ENCODE measurements at places on chromosomes 11 and 22. TPM values are rescaled to one million over a fixed set of nuclear protein-coding genes. Genes with fewer than 3 reads are reported as not detected.

The ROM1 gene
- total RNA-seq = 2.0 TPM

GRCh38 chr11:108734956-108735559, 70.2 kb downstream of the DDX10 start:
- H3K4me1 ChIP-seq = peaks cover 25% of the 10 kb centered on the region
- no peak for DNase-seq
- no peak overlapping the region for H3K27ac ChIP-seq
- no peaks in the 10 kb centered on the region for H3K27me3 ChIP-seq
- peaks cover 27% of the 10 kb centered on the region for H3K36me3 ChIP-seq

GRCh38 chr11:60970369-60970774, 1.1 kb upstream of the CD6 start:
- H3K27ac ChIP-seq = peak overlapping the region; percentile 47
- peak; percentile 87 for DNase-seq
- peaks cover 33% of the 10 kb centered on the region for H3K36me3 ChIP-seq
- peaks cover 9% of the 10 kb centered on the region for H3K27me3 ChIP-seq
- peaks cover 29% of the 10 kb centered on the region for H3K4me1 ChIP-seq

The CAVIN3 gene
- 1.2 TPM for total RNA-seq

DNA sequence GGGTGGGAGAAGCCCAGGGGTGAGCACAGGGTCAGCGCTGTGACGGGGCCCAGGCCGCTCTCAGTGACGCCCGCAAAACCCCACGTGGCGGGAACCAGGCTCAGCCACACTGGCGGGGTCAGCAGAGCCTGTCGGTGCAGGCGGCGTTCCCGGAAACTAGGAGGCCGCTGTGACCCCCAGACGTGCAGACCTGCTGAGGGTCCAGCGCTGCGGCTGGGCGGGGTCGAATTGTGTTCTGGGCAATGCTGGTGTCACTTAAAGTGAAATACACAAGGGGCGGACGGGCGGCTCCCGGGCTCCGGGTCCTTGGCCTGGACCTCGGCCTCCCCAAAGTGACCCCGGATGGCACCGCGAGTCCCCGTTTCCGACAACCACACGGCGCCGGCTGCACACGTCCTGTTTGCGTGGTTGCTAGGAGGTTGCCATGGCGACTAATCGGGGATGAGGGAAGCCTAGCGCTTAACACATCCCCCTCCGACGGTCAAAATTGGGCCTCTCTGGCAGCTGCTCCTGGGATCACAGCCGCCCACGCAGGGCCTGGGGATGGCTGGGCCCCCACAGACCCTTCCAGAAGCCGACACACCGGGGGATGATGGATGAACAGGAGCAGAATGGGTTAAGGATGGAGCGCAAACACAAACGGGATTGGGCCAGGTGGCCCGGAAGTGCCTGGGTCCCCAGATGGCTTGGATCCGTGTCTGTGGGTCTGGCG, 81.7 kb upstream of the PRR5 start:
- peak; percentile 95 for DNase-seq
- H3K27me3 ChIP-seq = no peaks in the 10 kb centered on the region
- no peak overlapping the region for H3K27ac ChIP-seq
- H3K4me1 ChIP-seq = no peaks in the 10 kb centered on the region
- no peaks in the 10 kb centered on the region for H3K36me3 ChIP-seq

GRCh38 chr22:26968859-26969523, 311.6 kb downstream of the MIAT start:
- DNase-seq = no peak
- no peaks in the 10 kb centered on the region for H3K27me3 ChIP-seq
- no peaks in the 10 kb centered on the region for H3K4me1 ChIP-seq
- no peaks in the 10 kb centered on the region for H3K36me3 ChIP-seq
- no peak overlapping the region for H3K4me3 ChIP-seq

DNA sequence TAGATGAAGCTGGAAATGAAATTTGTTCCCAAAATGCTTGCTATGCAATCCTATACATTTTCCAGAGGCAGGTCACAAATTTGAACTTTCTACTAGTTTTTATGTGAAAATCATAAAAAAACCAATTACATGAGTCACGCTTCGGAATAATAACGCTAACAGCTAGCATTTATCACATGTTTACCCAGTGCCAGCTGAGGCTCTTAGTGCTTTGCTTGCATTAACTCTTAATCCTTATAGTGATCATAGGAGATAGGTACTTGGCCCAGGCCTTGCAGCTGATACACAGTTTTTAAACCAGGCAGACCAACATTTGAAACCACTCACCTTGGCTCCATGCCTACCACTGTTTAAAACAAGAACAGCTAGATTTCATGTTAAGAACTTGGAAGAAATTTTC, 131.8 kb upstream of the RAG2 start:
- H3K36me3 ChIP-seq = no peaks in the 10 kb centered on the region
- H3K27me3 ChIP-seq = peaks cover 2% of the 10 kb centered on the region
- DNase-seq = no peak
- H3K27ac ChIP-seq = no peak overlapping the region
- no peaks in the 10 kb centered on the region for H3K4me1 ChIP-seq

The OR2D2 gene
- not detected for total RNA-seq

GRCh38 chr22:20779818-20780158, 5.9 kb downstream of the SERPIND1 start:
- H3K27ac ChIP-seq = no peak overlapping the region
- peaks cover 8% of the 10 kb centered on the region for H3K4me1 ChIP-seq
- H3K4me3 ChIP-seq = no peak overlapping the region
- no peak for DNase-seq
- no peaks in the 10 kb centered on the region for H3K27me3 ChIP-seq
- H3K36me3 ChIP-seq = peaks cover 15% of the 10 kb centered on the region

GRCh38 chr22:46540874-46541273, 3.5 kb upstream of the CELSR1 start:
- peaks cover 33% of the 10 kb centered on the region for H3K27me3 ChIP-seq
- no peaks in the 10 kb centered on the region for H3K36me3 ChIP-seq
- DNase-seq = no peak
- H3K4me1 ChIP-seq = peaks cover 5% of the 10 kb centered on the region
- no peak overlapping the region for H3K4me3 ChIP-seq
- H3K27ac ChIP-seq = no peak overlapping the region

The CATSPER1 gene
- not detected for total RNA-seq

DNA sequence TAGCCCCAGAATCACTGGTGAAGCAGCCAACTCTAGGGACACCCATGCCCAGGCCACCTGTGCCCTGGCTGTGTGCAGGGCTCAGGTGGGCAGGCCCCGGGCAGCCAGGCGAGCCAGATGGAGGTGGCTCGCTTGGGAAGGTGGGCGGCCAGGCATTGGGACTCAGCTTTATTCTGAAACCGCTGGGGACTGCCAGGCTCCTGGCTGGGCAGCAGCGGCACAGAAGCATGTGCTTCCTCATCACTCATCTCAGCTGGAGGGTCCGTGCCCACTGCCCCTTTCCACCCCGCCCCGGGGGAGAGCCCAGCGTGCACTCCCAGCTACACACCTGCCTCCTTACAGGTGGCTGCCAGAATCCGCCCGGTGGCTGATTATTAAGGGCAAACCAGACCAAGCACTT, 27.1 kb upstream of the SLC22A12 start:
- H3K36me3 ChIP-seq = no peaks in the 10 kb centered on the region
- no peak for DNase-seq
- no peaks in the 10 kb centered on the region for H3K27me3 ChIP-seq
- no peak overlapping the region for H3K27ac ChIP-seq

DNA sequence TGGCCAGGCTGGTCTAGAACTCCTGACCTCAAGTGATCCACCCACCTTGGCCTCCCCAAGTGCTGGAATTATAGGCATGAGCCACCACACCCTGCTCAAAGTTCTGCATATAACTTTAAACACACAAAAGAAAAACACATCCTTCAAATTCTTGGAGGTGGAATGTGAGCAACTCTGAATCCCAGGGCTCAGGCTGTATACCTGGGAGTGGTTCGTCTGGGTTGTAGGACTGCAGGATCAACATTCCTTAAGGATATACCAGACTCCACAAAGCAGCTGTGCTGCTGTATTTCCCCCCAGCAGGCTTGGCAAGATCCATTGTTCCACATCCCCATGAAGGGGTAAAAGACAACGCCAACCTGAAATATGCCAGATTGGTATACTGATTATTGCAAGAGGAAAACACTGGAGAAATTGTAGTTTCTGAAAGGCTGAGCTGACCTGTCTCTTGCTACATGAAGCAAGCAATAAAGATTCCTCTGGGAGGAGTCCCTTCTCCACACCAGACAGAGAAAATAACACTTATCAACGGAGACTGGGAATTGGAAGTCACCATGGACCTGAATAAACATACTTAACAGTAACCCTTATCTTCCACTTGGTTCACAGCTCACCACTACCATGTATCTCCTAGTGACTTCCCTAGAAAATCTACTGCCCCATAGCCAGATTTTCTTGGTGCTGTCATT, 12.2 kb upstream of the RPS3 start:
- H3K4me1 ChIP-seq = peaks cover 21% of the 10 kb centered on the region
- no peak overlapping the region for H3K4me3 ChIP-seq
- H3K27me3 ChIP-seq = peaks cover 14% of the 10 kb centered on the region
- no peak for DNase-seq
- no peak overlapping the region for H3K27ac ChIP-seq

DNA sequence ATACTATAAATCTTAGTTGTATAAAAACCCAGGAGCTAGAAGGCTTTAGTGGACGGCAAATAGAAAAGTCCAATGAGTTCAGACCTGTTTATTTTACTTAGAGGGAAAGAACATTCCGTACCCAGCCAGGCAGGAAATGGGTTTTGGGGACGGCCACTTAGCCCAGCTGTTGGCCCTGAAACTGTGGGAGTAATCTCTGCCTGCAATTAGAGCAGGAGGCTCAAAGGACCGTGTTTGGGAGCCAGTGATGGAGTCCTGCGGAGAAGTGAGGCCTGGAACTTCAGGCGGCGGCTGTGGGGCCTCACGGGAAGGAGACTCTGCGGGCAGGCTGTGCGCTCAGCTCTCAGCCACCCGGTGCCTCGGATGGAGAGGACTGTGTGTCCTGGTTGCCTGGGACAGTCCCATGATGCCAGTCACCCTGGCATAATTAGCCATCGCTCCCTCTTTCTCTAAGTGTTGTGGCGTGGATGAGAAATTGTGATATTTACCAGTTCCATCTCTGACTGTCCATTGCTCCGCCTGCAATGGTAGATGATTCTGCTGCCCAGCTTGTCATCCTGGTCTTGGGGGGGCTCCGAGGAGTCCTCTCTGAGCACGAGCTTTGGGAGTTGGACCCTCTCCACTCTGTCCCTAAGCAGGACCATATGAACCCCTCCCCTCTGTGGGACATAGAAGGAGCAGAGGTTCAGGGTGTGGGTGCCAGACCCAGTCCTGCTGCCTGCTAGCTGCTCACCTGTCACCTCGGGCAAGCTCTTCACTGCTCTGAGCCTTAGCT, 530.3 kb downstream of the TBC1D22A start:
- DNase-seq = no peak
- no peak overlapping the region for H3K27ac ChIP-seq
- no peaks in the 10 kb centered on the region for H3K4me1 ChIP-seq

DNA sequence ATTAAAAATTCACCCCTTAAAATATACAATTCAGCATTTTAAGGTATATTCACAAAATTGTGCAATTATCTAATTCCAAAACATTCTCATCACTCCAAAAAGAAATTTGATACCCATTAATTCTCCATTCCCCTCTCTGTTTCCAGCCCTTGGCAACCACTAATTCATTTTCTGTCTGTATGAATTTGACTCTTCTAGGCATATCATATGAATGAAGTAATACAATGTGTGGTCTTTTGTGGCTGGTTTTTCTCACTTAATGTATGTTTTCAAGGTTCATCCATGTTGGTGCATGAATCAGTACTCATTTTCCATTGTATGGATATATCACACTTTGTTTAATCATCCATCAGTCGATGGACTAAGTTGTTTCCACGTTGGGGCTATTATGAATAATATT, 29.0 kb upstream of the ACCSL start:
- H3K27me3 ChIP-seq = peaks cover 32% of the 10 kb centered on the region
- H3K36me3 ChIP-seq = no peaks in the 10 kb centered on the region
- H3K4me1 ChIP-seq = no peaks in the 10 kb centered on the region
- H3K27ac ChIP-seq = no peak overlapping the region
- no peak overlapping the region for H3K4me3 ChIP-seq

DNA sequence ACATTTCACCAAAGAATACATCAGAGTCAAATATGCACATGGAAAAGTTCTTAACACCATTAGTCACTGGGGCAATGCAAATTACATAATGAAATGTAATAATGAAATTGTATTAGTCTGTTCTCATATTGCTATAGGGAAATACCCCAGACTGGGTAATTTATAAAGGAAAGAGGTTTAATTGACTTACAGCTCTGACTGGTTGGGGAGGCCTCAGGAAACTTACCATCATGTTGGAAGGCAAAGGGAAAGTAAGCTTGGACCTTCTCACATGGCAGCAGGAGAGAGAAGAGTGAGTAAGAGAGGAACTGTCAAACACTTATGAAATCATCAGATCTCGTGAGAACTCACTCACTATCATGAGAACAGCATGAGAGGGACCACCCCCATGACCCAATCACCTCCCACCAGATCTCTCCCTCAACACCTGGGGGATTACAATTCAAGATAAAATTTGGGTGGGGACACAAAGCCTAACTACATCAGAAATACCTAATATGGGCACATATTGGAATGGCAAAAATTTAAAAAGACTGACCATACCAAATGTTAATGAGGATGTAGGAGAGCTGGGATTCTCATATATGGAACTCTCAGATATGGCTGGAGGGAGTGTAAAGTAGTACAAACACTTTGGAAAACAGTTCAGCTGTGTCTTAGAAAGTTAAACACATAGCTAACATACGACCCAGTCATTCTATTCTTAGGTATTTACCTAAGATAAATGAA, 65.1 kb upstream of the CD44 start:
- no peaks in the 10 kb centered on the region for H3K27me3 ChIP-seq
- DNase-seq = no peak
- H3K27ac ChIP-seq = no peak overlapping the region
- peaks cover 34% of the 10 kb centered on the region for H3K36me3 ChIP-seq

All from activated CD8-positive, alpha-beta T cell treated with anti-CD3 and anti-CD28 coated beads, Interleukin-2, amount 10 ng/mL, durations not matched to agents 7 days and 5 days (primary cell).